A549 treated with GW870086 at 1 μM for 4 hours (cell line): ENCODE measurements at places on chromosomes 16 and 17. TPM values are rescaled to one million over a fixed set of nuclear protein-coding genes. Genes with fewer than 3 reads are reported as not detected.

The ARHGDIG gene
- total RNA-seq = 1.7 to 3.2 TPM (median 2.5 TPM) in 5 replicates

The RAB26 gene
- total RNA-seq = 2.4 to 4.9 TPM (median 2.9 TPM) in 5 replicates

The TGFB1I1 gene
- 42.6 to 65.2 TPM (median 48.3 TPM) in 5 replicates for total RNA-seq

The NPLOC4 gene
- total RNA-seq = 86.1 to 108 TPM (median 97.3 TPM) in 5 replicates

The KCTD2 gene
- 27.5 to 32.0 TPM (median 31.1 TPM) in 5 replicates for total RNA-seq

The TEKT5 gene
- total RNA-seq = 0.14 TPM in 1 of 5 replicates, not detected in the others

The NT5M gene
- total RNA-seq = 7.6 to 12.0 TPM (median 10.2 TPM) in 5 replicates

The PPL gene
- total RNA-seq = 4.5 to 6.1 TPM (median 5.4 TPM) in 5 replicates
